Activated CD4-positive, CD25-positive, alpha-beta regulatory T cell treated with anti-CD3 and anti-CD28 coated beads, Interleukin-2, amount 50 U/mL, for 24 hours (primary cell): ENCODE measurements at places on chromosomes 7 and 10.

DNA sequence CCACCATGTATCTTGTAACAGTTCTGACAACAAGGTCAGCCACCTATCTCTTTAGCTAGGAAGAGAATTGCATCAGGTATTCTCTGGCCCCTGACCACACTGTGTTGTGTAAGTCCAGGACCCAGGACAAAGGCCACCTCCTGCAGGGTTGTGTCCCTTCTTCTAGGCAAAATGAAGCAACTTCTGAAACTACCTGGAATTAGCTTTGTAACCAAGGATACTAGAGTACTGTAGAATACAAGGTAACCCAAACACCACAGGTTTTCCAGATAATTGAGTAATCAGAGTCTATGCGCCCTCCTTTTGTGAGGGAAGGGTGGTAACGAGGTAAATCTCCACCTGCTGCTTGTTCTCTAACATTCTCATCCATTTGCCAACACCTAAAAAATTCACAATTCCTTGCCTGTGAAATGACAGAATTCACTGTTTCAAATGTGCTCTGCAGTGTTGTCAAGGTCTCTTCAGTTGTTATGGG is 51.7 kb downstream of the SGMS1 start:
- ATAC-seq: no peak

GRCh38 chr7:93779115-93779514 is 111.4 kb downstream of the TFPI2 start:
- no peak for ATAC-seq

GRCh38 chr10:22986771-22987542 is 59.1 kb downstream of the ARMC3 start:
- no peak for ATAC-seq

GRCh38 chr7:112357136-112357535 is 93.1 kb upstream of the IFRD1 start:
- ATAC-seq: no peak

DNA sequence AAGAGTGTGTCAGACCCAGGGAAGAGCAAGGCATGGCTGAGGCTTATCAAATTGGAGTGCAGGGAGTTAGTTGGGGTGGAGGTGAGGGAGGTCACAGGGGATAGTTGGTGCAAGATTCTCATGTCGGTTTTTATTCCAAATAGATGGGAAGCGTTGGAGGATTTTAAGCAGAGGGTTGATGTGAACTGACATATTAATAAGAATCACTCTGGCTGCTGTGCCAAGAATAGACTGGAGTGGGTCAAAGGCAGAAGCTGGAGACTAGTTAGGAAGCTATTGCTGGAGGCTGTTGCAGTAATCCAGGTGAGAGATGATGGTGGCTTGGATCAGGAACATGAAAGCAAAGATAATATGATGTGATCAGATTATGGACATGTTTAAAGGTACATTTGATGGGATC is 36.5 kb downstream of the LRRC18 start:
- no peak for ATAC-seq

DNA sequence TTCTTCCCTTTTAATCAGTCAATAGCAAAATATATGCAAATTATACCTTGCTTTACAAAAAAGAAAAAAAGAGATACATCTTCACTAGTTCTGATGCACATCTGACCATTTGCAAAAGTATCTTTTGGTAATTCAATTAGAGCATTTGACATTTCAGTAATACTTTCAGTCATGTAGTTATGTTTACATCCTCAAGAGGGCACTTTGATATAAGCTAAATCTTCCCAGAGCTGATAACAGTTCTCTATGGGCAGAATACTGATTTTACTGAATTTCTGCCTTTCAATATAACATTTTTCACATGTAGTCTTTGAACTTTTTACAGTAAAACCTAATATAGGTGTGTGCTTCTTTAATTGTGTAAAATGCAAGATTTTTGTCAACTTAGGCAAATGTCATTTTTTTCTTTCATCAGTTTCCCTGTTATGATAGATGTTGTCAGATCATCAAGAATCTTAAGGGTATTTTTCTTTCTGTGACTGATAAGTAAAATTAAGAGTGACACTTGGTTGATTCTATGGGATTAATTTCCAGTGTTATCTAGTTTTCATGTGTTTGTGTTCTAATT is 703.5 kb upstream of the SEMA3D start:
- ATAC-seq: no peak

- ATAC-seq: no peak
These were observed 6.2 kb upstream of the MYL7 start for GRCh38 chr7:44147026-44147991.

DNA sequence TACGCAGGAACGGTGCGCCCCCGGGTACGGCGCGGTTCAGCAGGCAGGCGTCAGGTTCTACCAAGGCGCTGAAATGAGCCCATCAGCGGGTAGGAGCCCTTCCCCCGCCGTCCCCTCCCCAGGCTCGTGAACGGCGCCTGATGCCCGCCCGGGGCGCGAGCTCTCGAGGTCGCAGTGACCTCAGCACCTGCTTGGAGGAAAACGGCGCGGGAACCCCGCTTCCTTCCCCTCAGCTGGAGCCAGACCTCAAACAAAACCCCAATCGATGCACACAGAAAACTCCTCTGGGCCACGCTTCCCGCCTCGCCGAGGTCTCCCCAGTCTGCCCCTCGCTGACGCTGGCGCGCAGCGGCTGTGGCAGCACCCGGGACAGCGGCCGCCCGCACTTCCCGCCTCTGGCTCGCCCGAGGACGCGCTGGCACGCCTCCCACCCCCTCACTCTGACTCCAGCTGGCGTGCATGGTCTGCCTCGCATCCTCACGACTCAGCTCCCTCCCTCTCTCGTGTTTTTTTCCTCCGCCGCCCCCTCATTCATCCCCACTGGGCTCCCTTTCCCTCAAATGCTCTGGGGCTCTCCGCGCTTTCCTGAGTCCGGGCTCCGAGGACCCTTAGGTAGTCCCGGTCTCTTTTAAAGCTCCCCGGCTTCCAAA is 514 bp upstream of the GAD2 start:
- ATAC-seq: peak; percentile 64

GRCh38 chr10:59985639-59986038 is 79.3 kb upstream of the CCDC6 start:
- ATAC-seq: no peak

DNA sequence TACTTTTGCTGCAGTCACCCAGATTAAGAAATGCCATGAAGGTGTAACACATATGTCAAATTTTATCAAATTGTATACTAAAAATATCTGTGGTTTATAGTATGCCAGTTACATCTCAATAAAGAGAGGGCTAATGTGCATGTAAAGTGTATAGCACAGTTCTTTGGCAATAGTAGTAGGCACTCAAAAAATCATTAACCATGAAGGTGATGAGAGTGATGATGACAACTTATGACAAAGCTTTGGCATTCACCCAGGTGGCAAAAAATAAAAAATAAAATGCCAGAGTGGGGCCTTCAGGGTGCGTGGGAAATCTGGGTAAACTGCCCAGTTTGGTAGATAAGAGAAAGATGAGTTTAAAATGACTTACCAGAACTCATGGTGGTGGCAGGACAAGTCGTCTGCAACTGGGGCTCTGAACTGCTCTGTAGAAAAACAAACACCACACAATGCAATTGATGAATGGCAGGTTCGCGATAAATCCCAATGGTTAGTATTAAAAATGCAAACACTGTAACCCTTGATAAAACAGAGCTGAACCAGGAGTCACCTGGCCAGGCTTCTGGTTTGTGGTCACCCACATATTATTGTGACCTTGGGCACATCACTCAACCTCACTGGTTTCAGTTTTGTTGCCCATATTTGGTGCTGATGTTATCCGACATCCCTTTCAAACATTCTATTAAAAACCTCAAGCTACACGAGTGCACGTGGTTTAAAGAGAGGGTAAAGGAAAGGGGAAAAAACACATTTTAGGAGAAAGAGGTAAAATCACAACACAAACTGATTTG is 120.2 kb downstream of the SORBS1 start:
- peak; percentile 53 for ATAC-seq

DNA sequence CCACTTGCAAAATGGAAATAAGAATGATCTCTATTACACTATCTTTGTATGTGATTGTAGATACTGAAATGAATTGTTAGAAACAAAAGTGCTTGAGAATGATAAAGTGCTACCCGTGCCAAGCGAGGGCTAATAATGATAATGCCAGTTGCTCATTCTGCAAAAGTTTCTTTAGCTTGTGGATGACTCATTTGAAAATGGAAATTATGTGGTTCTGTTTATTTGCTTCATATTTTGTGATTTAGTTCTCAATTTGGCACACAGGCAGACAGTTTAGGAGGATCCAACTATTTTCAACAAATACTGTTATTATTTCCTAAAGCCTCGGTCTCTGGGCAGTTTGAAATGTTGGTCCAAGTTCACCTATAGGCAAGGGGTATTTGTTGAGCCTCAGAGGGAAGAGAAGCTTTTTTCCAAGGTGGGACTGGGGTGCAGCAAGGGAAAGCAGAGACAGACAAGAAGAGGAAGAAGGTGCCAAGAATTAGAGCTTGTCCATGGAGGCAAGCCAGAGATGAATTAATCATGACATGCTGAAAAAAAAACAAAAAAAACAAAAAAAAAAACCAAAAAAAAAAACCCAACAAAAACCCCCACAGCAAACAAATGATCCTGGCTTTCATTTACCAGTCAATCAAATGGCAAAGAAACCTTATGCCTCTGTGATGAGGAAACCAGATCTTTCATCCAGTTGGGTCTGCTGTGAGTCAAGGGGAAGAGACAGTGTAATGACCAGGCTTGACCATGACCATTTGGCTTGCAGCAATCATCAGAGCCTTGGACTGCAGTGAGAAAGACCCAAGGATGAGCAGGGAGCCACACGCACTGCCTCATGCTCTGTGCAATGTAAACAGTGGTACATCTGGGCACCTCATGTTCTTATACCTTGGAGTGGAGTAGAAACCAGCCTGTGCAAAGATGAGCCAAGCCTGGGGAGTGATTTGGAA is 285.0 kb upstream of the HABP2 start:
- no peak for ATAC-seq

GRCh38 chr10:79396520-79396919 is 48.9 kb downstream of the ZCCHC24 start:
- ATAC-seq: no peak

DNA sequence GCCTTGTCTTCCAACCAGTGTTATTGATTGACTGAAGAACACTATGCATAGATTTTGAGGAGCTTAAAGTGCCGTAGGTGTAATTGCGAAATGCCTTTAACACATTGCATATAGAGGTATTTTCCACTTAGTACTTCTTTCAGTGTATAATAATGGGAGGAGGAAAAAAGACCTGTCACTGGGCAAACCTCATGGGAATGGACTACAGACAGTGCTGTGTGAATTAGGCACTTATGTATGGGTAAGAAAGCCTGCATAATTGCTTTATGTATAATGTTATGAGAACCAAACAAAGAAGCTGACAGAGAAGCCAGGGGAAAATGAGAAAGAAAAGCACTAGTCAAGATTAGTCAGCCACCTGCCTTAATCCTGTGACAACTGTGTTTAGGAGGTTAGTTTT is 12.4 kb upstream of the SCRN1 start:
- ATAC-seq: no peak

GRCh38 chr7:28790467-28790866 is 167.7 kb downstream of the TRIL start:
- no peak for ATAC-seq

GRCh38 chr7:134452419-134452838 is 6.5 kb downstream of the AKR1B1 start:
- ATAC-seq: no peak

- ATAC-seq: no peak
These were observed 217.1 kb upstream of the FRMD4A start for GRCh38 chr10:14547816-14548215.

- no peak for ATAC-seq
These were observed 89.8 kb downstream of the SEMA3A start for GRCh38 chr7:84104826-84105225.

- no peak for ATAC-seq
These were observed 30.9 kb downstream of the RHOBTB1 start for GRCh38 chr10:60913071-60913470.

- no peak for ATAC-seq
These were observed 31.0 kb upstream of the LRRC18 start for GRCh38 chr10:48970654-48971053.

DNA sequence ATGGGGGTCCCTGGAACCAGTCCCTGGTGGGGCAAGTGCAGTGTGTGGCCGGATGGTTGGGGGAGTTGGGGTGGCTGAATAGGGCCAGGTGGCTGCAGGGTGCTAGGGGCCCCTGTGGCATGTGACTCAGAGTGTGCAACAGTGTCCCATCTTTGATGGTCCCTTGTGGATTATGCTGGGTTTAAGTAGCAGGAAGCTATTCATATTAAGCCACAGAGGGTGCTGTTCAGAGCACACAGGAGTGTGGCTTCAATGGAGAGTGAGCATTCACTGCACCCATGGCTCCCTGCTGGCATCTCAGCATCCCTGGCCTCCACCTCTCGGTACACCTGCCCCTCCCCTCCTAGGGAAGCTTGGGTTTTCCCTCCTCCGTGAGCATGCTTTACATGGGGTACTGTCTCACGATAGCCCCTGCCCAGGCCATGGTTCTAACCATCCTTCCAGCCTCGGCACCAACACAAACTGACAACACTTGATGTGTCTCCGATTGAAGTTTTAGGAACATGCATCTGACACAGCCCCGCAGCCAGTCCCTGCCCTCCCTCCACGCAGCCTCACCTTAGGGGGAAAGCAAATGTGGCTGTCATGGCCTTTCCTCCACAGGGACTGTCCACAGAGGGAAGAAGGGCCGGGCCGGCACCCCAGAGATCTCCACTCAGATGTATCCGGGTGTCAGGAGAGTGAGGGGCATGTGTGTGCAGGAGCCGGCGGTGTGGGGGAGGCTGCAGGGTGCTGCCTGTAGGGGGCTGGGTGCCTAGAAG is 30.4 kb upstream of the PPIF start:
- peak; percentile 27 for ATAC-seq

- no peak for ATAC-seq
These were observed 46.5 kb downstream of the INPP5F start for GRCh38 chr10:119772334-119772733.

DNA sequence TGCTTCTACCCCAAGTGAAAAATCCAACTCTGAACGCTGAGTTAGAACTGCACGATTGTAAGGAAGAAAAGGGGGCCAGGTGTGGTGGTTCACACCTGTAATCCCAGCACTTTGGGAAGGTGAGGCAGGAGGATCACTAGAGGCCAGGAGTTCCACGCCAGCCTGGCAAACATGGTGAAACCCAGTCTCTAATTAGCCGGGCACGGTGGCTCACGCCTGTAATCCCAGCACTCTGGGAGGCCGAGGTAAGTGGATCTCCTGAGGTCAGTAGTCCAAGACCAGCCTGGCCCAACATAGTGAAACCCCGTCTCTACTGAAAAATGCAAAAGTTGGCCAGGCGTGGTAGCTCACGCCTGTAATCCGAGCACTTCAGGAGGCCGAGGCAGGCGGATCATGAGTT is 9.0 kb downstream of the GUSB start:
- no peak for ATAC-seq

- ATAC-seq: no peak
These were observed 2.9 kb downstream of the PCBD1 start for GRCh38 chr10:70885481-70885880.
